ENCODE measurements at places on chromosomes 1 and 21.
A peak's percentile ranks its signal among the peaks of the same experiment; 100 is the strongest.

GRCh38 chr1:185853739-185854138, 119.5 kb downstream of the HMCN1 start:
- DNase-seq = no peak

- DNase-seq = no peak
Observed at GRCh38 chr1:145601593-145601992, 6.2 kb upstream of the GPR89A start.

- no peak for DNase-seq
Observed at GRCh38 chr1:8477983-8478362, 160.1 kb downstream of the SLC45A1 start.

- DNase-seq = no peak
Observed at GRCh38 chr1:119968601-119969000, 72.3 kb upstream of the ADAM30 start.

- DNase-seq = no peak
Observed at GRCh38 chr1:235313262-235313661, 14.7 kb downstream of the ARID4B start.

DNA sequence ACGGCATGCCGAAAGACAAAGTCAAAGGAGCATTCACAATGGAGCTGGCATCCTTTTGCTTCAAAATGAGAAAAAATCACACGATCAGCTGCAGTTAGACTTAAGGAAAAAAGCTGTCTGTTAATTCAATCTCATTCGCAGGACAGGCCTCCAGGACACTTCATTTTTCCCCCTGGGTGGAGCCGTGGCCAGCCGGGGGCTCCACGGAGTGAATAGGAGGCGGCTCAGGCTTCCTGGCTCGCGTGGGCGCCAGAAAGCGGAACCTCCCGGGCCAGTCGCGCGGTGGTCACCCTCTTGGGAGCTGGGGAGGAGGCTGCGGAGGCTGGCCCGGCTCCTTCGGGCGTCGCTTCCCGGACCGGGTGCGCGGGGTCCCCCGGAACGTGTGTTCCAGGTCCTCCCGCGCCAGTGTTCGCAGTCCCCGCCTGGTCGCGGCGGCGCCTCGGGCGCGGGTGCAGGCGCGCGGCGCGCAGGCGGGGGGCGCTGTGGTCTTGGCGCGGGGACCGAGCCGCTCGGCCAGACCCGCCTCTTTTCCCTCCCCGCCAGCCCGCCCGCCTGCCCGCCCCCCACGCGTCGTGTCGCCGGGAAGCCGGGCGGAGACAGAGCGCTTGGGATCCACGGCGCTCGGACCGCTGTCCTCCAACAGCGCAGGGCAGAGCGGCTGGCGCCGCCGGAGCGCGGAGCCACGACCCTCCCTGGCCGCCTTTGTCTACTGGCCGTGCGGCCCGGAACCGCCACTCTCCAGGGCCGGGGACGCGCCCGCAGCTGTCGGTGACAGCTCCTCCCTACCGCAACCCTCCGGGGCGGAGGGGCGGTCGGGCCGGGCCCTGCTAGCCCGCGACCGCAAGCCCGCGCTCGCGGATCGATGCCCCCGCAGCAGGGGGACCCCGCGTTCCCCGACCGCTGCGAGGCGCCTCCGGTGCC, at the start of gene RHOU:
RHOU (plus strand) TSS at position 599 of the 921 bp plus-strand sequence; CDS start at position 863, 264 bp downstream.
- DNase-seq = peak; percentile 88

- no peak for DNase-seq
Observed at GRCh38 chr1:152251391-152251790, 27.4 kb upstream of the HRNR start.

- DNase-seq = no peak
Observed at GRCh38 chr1:119219711-119220110, 79.3 kb upstream of the WARS2 start.

GRCh38 chr21:46055863-46056281, 42.0 kb upstream of the COL6A2 start:
- DNase-seq = no peak

DNA sequence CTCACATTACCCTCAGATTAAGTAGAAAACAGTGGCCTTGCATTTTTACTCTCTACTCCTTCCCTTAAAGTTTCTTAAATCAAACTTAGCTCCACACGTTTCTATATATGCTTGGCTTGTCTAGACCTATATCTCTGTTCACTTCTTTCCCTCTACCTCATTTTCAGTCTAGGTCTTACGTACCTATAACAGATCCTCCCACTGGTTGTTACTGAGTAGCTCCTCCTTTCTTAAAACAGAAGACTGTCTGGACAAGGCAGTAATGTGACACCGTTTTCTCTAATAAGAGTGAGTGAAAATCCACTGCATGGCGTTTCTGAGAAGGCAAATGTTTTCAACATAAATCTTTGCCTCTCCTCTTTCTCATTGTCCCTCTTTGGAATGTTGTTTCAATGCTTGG, 211.7 kb upstream of the POGK start:
- no peak for DNase-seq

GRCh38 chr1:46478721-46479485, 10.7 kb upstream of the DMBX1 start:
- no peak for DNase-seq

GRCh38 chr1:205030896-205031295, 12.1 kb upstream of the CNTN2 start:
- no peak for DNase-seq

DNA sequence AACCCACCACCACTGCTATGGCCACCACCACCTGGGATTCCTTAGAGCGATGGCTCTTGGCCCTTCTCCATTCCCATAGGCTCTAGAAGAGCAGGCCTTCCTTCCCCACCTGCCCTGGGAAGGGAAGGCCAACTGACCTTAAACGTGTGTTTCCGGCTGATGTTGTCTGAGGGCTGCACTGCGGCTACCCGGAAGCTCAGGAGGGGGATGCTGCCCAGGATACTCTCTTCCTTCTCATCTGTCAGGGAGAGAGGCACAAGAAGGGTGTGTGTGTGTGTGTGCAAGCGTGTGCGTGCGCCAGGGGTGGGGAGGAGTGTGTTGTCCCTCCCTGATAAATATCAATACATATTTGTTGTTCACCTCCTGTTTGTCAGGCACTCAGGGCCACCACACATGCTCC, 51.0 kb upstream of the GOLT1A start:
- no peak for DNase-seq

Measured in left hindlimb (tissue), 1 donor.